ENCODE measurements at places on chromosomes 5 and 9.

DNA sequence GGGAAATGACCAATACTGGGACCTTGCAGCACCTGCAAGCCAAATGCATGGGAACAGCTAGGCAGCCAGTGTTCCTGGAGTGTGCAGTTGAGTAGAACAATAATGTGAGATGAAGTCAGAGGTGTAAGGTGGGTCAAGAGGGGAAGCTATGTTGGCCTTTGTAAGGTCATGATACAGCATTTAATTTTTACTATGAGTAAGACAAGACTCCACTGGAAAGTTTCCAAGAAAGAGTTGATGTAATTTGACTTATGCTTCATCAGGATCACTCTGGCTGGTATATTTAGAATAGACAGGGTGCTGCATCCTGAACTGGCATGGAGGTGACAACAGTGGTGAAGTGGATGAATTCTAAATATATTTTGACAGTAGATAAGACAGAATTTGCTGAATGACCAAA is 744.8 kb downstream of the KCTD16 start:
- no peak for DNase-seq

GRCh38 chr5:158563760-158564390 is 535.8 kb downstream of the EBF1 start:
- no peak for DNase-seq

DNA sequence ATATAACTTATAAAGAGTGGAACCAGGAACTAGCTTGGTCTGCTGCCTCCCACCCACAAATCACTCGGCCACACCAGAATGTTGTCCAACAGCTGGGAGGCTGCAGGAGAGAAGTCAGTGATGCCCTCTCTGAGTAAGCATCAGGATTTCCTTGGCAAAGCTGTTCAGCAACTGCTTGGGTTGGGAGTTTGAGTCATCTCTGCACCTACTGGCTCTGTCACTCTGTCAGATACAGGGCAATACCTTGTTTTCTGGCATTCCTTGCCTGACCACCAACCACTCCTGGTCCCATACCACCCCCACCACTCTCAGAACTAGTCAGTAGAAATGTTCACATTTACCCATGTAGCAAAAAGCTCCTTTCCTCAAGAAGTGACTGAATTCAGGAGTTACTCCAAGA is 36.8 kb upstream of the GCNT4 start:
- peak; percentile 4 for DNase-seq

- DNase-seq = no peak
These were observed 218.1 kb downstream of the AOPEP start for GRCh38 chr9:94944626-94945025.

- no peak for DNase-seq
These were observed 33.4 kb downstream of the C9orf85 start for GRCh38 chr9:71944754-71945375.

GRCh38 chr9:94031380-94031779 is 52.9 kb upstream of the PTPDC1 start:
- no peak for DNase-seq

- DNase-seq = no peak
These were observed 217.2 kb downstream of the GRIA1 start for GRCh38 chr5:153707626-153708025.

DNA sequence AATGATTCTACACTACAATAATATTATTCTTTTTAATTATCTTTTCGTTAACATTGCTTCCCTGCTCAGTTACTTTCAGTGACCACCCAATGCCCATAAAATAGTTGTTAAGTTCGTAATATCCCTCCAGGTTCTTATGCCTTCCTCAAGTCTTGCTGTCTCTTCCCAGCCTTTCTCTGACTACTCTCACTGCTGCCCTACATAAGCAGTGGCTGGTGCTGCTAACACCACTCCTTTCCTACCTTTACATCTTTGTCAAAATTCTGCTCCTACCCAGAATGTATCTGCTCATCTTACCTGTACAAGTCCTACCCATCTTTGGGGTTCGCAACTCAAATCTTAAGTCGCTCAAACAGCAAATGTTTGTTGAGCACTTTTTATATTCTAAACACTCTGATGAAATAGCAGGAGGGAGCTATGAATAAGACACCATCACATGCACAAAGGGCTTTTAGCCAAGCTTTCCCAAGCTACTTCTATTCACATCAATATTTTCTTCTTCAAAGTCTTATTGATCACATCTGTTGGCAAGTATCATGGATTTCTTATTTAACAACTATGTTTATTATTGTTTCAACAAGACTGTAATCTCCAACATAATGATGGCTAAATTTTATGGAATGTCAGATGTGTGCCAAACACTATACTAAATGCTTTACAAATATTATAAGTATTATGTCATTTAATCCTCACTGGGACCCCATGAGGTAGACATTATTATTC is 29.5 kb downstream of the SLC25A46 start:
- DNase-seq = no peak

GRCh38 chr5:143752165-143752850 is 59.7 kb upstream of the HMHB1 start:
- DNase-seq = no peak

DNA sequence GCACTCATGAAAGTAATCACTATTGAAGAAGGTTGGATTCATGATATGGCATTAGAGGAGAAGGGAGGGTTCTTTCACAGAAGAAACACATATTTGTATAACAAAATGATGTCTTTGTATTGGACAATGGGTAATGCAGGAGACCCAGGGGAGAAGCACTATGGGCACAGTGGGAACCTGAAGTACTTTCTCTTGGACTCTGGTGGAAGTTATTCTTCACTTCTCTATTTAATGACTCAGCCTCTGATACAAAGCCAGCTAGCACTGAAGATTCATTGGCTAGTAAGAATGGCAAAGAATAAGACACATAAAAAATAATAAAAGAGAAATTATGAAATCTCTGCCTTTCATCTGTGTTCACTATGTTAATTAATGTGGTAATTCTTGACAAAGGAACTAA is 149.9 kb upstream of the PRR16 start:
- DNase-seq = no peak

- DNase-seq = no peak
These were observed 71.8 kb downstream of the GALNT10 start for GRCh38 chr5:154262342-154262741.

DNA sequence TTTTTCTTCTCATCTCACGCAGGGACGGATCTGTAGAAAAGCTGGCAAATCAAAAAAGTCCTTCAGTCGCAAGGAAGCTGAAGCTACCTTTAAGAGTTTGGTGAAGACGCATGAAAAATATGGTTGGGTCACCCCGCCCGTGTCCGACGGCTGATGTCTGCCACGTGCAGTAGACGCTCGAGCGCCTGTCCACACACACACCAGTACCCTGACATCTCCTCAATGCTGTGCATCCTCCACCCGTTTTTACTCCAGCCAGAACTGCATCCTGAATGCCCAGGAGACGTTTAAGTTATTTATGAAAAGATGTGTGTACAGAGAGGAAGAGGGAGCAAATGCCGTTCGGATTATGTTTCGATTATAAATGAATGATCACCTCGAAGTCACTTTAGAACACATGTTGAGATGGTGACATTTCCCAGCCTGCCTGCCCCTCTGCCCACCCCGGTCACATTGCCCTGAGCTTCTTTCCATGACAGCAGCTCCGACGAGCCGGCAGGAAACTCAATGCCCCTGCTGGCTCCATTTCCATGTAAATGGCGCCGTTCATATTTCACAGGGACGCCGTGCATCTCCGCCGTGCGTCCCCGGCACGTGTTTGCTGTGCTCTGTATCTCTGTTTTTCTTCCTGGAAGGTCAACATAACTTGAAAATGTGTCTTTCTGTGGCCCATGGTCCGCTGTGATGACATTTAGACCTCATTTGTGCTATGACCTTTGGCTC is 42.7 kb downstream of the UBE2QL1 start:
- DNase-seq = no peak

GRCh38 chr5:126251024-126251423 is 172.2 kb upstream of the GRAMD2B start:
- DNase-seq = no peak

DNA sequence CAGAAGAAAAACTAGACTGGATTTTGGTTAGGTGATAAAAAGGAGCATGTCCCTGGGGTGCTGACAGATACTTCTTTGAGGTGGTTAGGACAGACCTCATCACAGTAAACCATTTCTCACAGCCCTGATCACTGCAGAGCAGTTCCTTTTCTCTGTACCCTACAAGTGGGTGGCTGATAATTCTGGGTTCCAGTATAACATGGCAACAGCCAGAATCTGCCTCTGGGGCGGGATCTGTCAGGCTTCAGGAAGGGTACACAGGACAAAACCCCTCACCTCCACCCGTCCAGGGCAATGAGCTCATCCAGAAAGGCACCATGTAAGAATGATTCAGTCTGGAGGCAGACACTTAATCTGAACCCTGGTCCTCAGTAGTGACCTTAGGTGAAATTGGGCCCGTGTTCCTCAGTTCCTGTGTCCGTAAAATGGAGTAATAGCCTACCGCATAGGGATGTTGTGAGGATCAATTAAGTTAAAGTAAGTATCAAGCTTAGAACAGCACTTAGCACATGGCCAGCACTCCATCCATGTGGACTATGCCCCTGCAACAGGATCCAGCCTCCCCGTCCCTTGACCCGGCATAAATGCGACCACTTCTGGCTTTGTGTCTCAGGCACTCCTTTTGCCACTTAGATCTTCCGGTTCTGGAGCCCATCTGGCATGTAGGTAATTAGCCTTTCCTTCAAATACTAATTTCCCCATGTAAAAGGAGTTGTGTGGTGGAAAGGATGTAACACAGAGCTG is 129.2 kb downstream of the LHFPL2 start:
- DNase-seq = no peak

GRCh38 chr5:169063316-169063953 is 237.5 kb downstream of the SLIT3 start:
- no peak for DNase-seq
